ENCODE measurements at places on chromosomes 3 and 15.

DNA sequence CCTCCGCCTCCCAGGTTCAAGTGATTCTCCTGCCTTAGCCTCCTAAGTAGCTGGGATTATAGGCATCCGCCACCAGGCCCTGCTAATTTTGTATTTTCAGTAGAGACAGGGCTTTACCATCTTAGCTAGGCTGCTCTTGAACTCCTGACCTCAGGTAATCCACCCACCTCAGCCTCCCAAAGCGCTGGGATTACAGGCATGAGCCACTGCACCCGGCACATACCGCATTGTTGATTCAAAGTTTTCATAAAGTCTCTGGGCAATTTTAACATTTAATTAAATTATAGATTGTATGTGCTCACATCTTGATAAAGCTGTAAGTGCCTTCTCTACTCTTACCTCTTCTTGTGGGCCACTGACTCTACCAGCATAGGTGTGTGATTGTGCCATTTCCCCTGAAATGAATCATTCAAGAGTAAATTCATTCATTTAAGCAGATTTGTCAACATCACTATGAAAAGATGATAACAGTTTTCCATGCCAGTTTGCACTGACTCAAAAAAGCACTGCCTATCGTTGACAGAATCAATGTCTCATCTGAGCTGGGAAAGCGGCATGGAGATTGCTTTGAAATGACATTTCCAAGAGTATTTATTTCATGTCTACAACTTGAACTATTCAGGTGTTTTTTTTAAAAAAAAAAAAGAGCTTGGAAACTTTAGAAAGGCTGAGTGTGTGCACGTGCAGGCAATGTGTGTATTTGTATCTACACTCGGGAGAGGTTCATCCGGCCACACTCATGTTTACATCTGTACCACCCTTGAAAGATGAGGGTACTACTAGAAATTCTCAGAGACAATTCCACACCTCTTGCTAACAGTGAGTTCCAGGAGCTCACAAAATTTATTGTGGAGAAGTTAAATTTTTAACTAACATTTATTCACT, 3.5 kb downstream of the BCL2A1 start:
- DNase-seq: no peak

DNA sequence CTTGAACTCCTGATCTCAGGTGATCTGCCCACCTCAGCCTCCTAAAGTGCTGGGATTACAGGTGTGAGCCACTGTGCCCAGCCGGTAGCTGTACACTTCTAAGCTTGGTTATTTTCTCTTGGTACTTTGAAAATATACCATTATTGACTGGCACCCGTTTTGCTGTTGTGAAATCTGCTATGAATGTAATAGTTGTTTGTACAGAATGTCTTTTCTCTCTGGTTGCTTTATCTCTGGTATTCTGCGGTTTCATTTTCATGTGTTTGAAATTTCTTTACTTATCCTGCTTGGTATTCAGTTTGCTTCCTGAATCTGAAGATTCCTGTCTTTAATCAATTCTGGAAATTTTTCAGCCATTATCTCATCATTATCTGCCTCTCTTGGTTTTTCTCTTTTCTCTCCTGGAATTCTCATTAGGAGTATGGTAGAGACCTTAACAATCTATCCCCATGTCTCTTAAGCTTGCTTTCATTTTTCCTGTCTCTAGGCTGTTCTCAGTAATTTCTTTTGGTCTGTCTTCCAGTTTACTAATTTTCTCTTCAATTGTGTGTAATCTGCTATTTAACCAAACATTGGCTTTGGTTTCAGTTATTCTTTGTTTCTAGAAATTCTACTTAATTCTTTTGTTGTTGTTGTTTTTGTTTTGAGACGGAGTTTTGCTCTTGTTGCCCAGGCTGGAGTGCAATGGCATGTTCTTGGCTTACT, 2.8 kb upstream of the PAK2 start:
- DNase-seq: no peak

GRCh38 chr3:114597012-114597411, 303.2 kb downstream of the TIGIT start:
- no peak for DNase-seq

GRCh38 chr3:33428734-33429133, 11.5 kb downstream of the UBP1 start:
- DNase-seq: no peak

- DNase-seq: no peak
Observed at GRCh38 chr15:58380280-58380945, 51.4 kb upstream of the LIPC start.

DNA sequence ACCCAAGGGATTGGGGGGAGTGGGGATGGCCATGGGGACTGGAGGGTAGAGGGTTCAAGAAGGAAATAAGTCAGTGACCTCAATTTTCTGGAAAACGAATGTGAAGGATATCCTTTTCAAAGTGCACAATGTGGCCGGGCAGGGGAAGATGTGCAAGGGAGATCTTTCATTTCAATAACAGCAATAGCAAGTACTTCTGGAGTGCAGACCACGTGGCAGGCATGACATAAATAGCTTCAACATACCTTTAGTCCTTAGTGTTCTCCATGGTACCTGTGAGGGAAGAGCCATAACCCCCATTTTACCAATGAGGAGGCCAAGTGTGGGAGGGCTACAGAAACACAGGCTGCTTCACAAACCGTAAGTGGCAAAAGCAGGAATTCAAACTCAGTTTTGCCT, 138.7 kb downstream of the FOXP1 start:
- DNase-seq: no peak

GRCh38 chr3:26449996-26450395, 172.6 kb upstream of the LRRC3B start:
- no peak for DNase-seq

- DNase-seq: no peak
Observed at GRCh38 chr3:32340039-32340438, 51.6 kb upstream of the CMTM7 start.

DNA sequence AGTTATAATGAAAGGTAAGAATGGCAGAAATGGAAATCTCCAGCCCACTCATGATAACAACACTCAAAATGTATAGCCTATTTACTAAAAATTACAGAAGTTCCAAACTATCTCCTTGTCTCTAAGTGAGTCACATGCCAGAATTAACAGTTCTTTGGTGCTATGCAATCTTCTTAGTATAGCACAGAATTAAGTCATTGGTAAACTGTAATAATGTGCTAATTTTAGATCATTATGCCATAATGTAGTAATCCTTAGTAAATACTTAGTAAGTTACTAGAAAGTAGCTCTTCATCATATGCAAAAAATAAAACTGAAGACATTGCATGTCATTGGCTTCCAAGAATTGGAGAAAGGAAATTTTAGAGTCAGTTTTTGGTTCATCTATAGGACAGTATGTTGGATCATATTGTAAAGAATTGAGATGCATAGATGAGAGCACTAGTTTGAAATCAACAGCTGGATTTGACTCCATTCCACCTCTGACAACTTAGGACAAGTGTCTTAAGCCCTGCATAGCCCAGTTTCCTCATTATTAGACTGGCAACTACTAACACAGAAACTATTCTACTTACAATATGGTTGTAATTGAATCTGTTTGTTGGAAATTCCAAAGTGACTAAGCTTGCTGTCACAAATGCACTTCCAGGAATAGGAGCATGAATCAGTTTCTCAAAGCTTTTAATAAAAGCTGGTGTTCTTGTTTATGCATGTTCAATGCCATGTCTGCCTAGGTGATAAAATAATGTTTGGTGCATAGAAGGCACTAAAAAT, 40.1 kb upstream of the CD47 start:
- DNase-seq: no peak

- DNase-seq: no peak
Observed at GRCh38 chr3:143065364-143065763, 54.2 kb upstream of the CHST2 start.

GRCh38 chr3:14295801-14296200, 106.6 kb upstream of the SLC6A6 start:
- DNase-seq: no peak

GRCh38 chr3:50295553-50296431, 3.4 kb downstream of the HYAL3 start:
- no peak for DNase-seq

- DNase-seq: no peak
Observed at GRCh38 chr15:98720031-98720430, 71.7 kb downstream of the IGF1R start.

- no peak for DNase-seq
Observed at GRCh38 chr15:44029003-44029402, 166.1 kb downstream of the FRMD5 start.

- no peak for DNase-seq
Observed at GRCh38 chr3:185764163-185764979, 60.5 kb downstream of the IGF2BP2 start.
